SJCRH30 (cell line): ENCODE measurements at places on chromosomes 3 and 15. TPM values are rescaled to one million over a fixed set of nuclear protein-coding genes. Genes with fewer than 3 reads are reported as not detected.
A peak's percentile ranks its signal among the peaks of the same experiment; 100 is the strongest.

GRCh38 chr3:196232154-196232881 lies 16.0 kb downstream of the SLC51A start:
- H3K27ac ChIP-seq: no peak overlapping the region
- DNase-seq: no peak

ROPN1 gene
- not detected in 2 replicates for total RNA-seq

- H3K4me3 ChIP-seq: no peak overlapping the region
- no peak overlapping the region for H3K27ac ChIP-seq
- peak; percentile 63 for DNase-seq
- no peaks in the 10 kb centered on the region for H3K27me3 ChIP-seq
Observed at GRCh38 chr3:58471025-58471887, 20.6 kb upstream of the KCTD6 start.

DNA sequence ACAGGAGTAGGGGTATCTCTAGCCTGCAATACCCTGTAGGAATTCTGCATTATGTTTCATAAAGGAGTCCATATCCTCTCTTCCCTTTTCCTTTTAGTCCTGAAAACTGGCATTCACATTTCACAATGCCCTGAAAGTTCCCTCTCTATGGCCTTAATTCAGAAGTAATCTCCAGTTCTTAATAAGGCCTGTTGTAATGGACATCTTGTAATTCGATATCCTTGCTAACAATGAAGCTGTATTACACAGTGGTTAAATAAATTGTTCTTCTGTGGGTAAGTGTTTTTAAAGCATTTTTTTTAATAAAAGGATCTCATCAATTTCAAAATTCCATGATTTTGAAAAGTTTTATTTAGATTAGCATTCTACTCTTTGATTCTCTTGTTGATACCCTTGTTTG lies 34.3 kb upstream of the NEO1 start:
- H3K27ac ChIP-seq: no peak overlapping the region
- DNase-seq: no peak
- H3K4me1 ChIP-seq: no peaks in the 10 kb centered on the region

ARHGAP31 gene
- total RNA-seq: 7.9 and 9.9 TPM in 2 replicates

GRCh38 chr15:42800731-42801474 lies 64.0 kb upstream of the CDAN1 start:
- H3K4me3 ChIP-seq: no peak overlapping the region
- 0 out of 2 replicates have a peak, but pooled peaks cover 4% of the 10 kb centered on the region for H3K36me3 ChIP-seq
- DNase-seq: peak; percentile 23
- no peaks in the 10 kb centered on the region for H3K27me3 ChIP-seq

- H3K4me3 ChIP-seq: no peak overlapping the region
- H3K27ac ChIP-seq: no peak overlapping the region
- no peaks in the 10 kb centered on the region for H3K4me1 ChIP-seq
- peaks cover under 1% of the 10 kb centered on the region; the same call in 1 of the 2 replicates for H3K27me3 ChIP-seq
- no peaks in the 10 kb centered on the region for H3K36me3 ChIP-seq
Observed at GRCh38 chr3:196546537-196546936, 21.8 kb downstream of the WDR53 start.

DNA sequence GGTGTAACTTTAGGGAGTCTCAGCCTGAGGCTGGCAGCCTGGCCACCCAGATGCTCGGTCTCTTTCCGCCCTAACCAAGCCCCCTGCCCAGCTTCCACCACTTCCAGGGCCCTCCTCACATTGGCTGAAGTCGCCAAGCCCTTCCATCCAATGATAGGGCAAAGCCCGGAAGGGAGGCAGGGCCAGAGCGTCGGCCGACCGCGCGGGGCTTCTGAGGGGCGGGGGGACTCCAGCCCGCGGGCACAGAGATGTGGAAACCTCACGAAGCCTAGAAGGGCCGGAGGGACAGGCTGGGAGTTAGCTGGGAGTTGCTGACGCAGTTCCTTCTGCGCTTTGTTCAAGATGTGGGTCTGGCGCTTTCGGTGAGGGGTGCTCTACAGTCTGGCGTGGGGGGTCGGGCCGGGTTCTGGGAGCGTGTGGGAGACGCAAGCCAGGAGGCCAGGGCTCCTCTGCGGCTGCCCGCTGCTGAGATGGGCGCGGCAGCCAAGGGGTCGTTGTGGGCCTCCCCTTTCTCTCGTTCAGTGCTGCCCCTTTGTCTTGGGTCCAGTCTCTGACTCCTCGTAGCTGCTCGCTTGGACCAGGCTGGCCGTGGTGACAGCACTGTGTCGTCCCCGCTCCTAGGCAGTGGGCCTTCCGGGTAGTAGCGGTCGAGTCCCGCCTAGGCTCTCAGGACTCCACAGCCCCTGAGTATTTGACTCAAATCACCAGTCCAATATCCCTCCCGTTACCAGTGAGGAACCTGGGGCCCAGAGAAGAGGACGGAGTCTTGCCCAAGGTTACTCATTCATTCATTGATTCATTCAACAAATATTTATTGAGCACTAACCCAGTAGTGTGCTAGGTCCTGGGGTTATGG lies at the start of gene ZNF660:
Gene ZNF660, plus strand, starts transcription at position 319 of the 856 bp plus-strand sequence. CDS start 9,230 bp downstream, outside the sequence.
- H3K4me1 ChIP-seq: no peaks in the 10 kb centered on the region
- H3K27me3 ChIP-seq: no peaks in the 10 kb centered on the region
- peak within 1 kb of the TSS; percentile 75 for H3K27ac ChIP-seq
- H3K36me3 ChIP-seq: peaks cover 27% of the 10 kb centered on the region
- peak within 1 kb of the TSS; percentile 70 for H3K4me3 ChIP-seq
- DNase-seq: peak; percentile 92

DNA sequence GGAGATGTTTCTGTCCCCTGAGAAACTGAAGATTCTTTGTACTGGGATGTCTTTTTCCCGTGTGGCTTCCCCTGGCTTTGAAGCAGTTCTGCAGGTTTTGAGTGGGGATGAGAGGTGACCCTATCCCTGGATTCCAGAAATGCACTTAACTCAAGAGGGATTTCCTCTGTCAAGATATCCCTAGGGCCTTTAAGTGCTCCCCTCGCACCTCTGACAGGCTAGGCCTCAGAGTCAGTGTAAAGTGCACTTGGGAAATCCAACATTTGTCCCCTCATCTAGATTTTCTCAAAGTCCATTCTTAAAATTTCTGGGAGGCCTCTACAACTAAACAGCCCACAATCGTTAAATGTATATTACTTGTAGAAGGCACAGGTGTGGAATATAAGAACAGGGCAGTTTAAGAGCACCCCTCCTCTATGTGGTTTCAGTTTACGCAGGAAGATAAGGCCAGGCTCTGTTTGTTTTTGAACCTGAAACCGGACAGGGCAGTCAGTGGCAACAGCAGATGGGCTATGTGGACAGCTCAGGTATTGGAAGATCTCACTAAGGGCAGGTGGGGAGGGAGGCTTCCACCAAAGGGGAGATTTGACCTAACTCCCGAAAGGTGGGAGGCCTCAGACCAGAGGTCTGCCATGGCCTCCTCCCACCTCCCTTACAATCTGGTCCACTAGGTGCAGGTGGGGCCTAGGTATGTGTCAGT lies 4.8 kb downstream of the C3orf52 start:
- H3K27me3 ChIP-seq: no peaks in the 10 kb centered on the region
- no peak overlapping the region for H3K4me3 ChIP-seq
- peaks cover 6% of the 10 kb centered on the region; the same call in 1 of the 2 replicates for H3K36me3 ChIP-seq
- H3K4me1 ChIP-seq: peaks cover 37% of the 10 kb centered on the region
- H3K27ac ChIP-seq: no peak overlapping the region

DNA sequence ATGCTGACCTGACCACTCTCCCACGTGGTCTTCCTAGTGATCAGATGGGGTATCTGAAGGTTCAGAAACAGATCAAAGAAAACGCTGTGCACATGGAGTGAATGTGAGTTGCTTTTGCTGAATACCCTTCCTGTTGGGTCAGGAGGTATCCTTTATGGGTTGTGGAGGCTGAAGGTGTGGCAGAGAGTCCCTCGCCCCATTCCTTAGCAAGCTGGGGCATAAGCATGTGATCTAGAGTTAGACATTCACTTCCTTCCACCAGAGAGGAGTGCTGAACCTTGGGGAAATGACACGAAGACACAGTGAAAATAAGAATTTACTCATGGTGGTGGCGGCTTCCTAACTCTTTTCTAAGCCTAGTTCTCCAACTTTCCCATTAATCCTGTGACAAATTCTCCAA lies 27.8 kb upstream of the SPTBN5 start:
- H3K36me3 ChIP-seq: peaks cover 16% of the 10 kb centered on the region
- H3K4me1 ChIP-seq: peaks cover 26% of the 10 kb centered on the region
- H3K4me3 ChIP-seq: no peak overlapping the region
- no peak for DNase-seq
- H3K27ac ChIP-seq: no peak overlapping the region

DNA sequence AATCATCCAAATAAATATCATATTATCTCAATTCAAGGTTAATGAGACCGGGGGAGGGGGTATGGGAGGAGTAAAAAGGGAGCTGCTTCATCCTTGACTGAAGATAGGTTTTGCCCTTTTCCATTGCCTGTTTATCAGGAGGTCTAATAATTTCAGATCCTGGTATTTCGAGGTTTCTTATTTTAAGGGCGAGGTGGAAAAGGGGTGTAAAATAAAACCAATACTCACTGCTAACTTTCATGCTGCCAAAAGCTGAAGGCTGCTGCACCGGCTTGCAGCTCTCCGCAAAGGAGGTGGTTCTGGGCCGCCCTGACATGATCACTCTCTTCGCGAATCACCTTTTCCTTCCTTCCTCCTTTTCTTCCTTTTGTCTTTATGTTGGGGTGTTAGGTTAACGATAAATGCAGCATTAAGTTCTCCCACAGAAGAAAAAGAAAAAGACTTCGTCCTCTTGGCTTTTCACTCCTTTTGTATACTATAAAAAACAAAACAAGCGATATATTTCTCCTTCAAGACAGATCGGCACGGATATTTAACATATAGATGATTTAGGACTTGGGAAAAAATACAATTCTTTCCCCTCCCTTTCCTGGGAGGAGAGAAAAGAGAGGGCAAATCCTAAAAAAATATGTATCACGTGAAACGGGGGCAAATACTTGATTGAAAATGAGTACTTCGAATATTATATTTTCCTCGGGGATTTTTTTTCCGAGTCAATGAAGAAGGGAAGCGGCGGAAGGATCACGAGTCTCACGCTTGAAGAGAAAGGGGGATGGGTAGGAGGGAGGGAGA lies 932 bp downstream of the GSK3B start:
- DNase-seq: peak; percentile 38
- peaks cover 4% of the 10 kb centered on the region; the same call in 1 of the 2 replicates for H3K36me3 ChIP-seq
- no peaks in the 10 kb centered on the region for H3K27me3 ChIP-seq

GRCh38 chr3:186552408-186553031 lies 8.3 kb upstream of the CRYGS start:
- H3K27ac ChIP-seq: no peak overlapping the region
- H3K4me1 ChIP-seq: no peaks in the 10 kb centered on the region
- no peak overlapping the region for H3K4me3 ChIP-seq
- no peaks in the 10 kb centered on the region for H3K27me3 ChIP-seq
- no peak for DNase-seq
